ENCODE measurements at places on chromosomes 16 and 17.

DNA sequence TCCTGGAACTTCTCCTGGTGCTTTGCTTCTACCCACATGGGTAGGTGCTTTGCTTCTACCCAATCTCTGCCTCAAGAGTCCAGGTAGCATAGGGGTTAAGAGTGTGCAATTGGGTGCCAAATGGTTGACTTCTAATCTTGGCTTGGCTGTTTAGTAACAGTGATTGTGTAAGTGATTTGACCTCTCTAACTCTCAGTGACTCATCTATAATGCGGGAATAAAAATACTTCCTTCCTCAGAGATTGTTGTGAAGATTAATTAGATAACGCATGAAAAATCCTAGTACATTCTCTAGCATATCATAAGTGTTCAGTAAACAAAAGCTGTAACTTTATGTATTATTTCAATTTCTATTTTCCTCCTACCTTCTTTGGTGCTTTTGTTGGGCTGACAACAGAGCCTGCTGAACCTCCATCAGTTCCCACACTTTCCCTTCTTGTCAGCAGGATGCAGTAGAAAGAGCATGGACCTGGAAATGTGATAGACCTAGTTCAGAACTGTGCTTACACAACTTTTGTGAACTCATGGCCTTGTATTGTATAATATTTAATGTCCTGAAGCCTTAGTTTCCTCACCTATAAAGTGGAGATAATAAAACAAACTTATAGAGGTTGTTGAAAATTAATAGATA lies 72.9 kb upstream of the SMIM36 start:
- no peak for DNase-seq

DNA sequence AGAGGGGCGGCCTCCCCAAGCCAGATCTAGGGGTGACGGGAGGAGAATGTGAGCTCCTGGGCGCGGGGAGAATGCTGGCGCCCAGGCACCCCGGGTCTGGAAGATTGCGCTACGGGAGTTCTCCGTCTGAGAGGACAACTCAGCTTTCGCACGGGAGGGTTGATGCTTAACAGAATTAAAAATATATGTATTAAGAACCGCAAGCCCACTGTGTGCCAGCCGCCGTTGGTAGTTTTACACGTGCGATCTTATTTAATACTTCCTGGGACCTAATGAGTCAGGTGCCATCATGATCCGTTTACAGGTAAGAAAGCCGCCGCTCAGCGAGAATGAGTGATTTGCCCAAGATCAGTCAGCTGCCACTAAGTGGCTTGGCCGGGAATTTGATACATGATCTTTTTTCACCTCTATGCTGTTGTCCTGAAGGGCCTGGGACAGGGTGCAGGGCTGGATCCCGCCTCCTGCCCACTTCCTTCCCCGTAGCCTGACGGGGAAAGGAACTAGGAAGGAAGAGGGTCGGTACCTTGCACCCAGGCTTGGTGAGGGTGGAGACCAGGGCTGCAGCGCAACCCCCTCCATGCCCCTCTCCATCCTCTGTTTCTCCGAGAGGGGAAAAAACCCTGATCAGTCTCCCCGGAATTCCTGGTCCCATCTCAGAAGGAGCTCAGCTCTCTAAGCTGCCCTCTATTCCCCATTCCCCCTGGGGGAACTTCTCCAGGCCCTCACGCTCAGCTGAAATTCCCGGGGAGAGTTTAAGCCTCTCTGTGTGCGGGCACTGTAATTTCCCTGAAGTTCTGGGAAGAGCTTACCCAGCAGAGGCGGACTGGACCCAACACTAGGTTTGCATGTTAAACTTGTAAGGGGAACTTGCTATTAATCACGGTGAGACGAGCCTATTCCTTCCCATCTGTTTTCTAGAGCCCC lies 983 bp downstream of the VAT1L start:
- DNase-seq = no peak

DNA sequence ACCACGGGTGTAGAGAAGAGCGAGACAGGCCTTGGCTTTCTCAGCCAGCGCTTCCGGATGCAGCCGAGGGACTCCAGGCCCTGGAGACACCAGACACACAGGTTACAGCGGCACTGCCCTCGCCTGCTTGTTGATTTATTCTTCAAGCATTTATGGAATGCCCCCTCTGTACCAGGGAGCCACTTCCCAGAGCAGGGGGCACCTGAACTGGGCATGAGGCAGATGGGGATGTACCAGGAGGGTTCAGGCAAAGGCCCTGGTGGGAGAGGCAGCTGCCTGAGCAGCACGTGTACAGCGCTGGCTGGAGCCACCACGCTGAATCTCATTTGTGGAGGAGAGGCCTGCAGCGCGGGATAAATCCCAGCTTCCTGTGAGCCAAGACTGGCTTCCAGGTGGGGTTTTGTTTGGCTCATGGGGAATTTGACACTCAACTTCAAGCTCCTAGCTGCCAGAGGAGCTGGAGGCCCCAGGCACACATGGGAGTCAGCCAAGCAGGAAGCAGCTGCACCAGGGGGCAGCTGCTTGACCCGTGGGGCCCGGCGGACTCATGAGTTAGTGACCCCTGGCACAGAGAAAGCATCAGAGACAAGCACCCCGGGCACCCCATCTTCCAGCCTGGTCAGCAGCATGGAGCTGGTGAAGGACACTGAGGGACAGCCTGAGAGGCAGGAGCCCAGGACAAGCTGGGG lies 59.7 kb downstream of the IL21R start:
- no peak for DNase-seq

DNA sequence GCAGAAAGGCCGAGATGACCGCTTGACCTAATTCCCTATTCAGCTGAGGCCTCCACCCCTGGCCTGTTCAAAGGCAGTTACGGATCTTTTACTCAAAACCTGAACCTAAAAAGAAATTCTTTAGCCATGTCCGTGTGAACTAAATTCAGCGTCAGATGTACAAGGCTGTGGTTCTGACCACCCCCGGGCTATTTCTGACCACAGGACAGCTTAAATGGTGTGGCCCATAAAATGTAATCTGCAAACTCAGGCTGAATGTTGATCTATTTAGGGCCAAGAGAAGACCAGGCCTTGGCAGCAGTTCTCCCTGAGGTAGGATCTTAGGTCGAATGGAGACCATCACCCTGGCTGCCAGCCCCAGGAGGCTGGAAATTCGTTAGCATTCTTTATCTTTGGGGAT lies 485.5 kb downstream of the WWOX start:
- no peak for DNase-seq

DNA sequence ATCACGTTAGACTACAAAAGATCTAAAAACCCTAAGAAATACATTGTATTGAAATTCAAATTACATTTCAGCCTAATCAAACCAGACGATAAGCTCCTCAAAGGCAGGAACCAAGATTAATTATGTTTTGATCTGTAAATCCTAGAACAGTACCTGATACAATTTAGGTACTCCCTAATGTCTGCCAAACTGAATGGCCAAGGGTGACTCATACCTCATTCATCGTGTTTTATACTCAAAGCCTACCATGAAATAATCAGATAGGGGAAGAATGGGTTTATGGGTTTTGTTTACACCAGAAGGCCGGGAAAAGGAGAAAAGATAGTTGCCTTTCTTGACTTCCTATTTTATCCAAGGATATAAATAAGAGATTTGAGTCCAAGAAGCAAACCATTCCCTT lies 19.3 kb downstream of the MMD start:
- no peak for DNase-seq

GRCh38 chr16:52914428-52914827 lies 138.3 kb downstream of the CHD9NB start:
- no peak for DNase-seq

- no peak for DNase-seq
Measured at GRCh38 chr17:41451154-41451728, 10.5 kb upstream of the KRT38 start.

- no peak for DNase-seq
Measured at GRCh38 chr16:30951750-30952149, 2.9 kb downstream of the ORAI3 start.

- no peak for DNase-seq
Measured at GRCh38 chr17:52420555-52421078, 262.1 kb upstream of the CA10 start.

DNA sequence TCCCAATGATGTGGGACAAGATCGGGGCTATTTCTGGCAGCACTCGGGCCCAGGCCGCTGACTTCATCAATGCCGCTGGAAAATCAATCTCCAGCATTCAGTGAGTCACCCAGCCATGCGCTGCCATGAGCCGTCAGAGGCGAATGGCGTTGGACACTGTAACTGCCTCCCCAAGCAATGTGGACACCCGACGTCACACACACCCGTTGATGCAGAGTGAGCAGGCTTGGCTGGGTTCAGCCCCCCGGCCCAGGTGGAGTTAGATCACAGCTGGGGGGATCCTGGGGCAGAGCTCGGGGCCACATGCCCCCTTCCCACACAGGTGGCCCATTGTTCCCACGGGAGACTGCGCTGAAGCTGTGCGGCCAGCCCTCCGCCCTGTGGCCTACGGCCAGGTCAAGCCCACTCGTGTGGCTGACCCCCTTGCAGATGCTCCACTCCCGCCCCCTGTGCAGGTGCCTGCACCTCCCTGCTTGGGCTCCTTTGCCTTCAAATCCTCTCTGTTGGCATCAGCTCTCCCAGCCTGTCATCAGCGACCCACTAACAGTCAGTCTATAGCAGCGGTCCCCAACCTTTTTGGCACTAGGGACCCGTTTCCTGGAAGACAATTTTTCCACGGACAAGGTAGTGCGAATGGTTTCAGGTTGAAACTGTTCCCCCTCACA lies 89.9 kb downstream of the TBC1D16 start:
- no peak for DNase-seq

- no peak for DNase-seq
Measured at GRCh38 chr17:1766382-1767135, 4.7 kb downstream of the SERPINF1 start.

DNA sequence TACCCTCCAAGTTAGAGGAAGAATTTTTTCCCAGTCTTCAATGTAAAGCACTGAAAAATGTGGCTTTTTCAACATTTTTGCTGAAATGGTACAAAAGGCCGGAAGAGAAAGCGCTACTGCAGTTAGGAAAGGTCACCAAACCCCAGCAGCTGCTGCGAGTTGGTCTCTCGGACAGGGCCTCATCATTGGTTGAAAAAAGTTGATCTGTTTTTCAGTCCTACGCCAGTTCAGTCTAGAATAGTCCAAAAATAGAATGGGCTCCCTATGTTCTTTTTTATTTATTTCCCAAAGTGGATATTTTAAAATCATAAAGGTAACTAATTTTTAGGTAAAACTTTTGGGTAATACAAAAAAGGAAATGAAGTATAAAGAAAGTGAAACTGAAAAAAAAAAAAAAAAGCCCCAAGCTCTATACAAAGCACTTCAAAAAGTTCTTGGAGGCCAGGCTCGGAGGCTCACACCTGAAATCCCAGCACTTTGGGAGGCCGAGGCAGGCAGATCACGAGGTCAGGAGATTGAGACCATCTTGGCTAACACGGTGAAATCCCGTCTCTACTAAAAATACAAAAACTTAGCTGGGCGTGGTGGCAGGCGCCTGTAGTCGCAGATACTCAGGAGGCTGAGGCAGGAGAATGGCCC lies 17.4 kb downstream of the ADAP2 start:
- no peak for DNase-seq

DNA sequence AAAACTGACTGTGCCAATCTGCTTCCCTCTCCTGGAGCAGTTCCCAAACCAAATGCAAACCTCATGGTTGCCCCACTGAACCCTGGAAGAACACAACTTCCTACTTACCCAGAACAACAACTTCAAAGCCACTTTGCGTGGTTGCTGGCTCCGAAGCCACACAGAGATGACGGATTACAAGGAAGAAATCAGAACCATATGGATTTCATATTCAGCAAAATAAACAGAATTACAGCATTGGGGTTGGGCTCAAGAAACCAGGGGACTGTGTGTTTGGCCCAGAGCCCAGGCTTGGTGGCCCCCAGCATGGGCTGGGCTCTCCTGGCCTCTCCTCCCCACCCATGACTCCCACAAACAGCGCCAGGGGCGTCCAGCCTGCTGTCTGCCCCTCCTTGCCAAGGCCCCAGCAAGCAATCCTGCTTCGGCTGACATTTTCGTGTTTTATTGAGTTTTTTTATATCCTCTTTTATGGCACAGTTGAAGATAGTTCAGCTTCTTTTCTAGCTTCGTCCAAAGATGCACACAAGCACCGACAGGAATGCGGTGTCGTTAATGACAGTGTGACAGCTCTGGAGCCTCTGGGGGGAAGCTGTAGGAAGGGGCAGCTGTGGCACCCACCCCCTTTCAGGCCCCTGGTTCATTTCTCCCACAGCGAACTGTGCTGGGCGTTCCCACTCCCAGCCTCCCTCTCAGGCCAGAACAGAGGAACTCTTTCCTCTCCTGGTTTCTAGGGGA lies 137.1 kb downstream of the GAS7 start:
- no peak for DNase-seq

GRCh38 chr16:82033683-82034300 lies 1.3 kb upstream of the HSD17B2 start:
- DNase-seq = no peak

GRCh38 chr17:13765701-13766100 lies 164.0 kb upstream of the HS3ST3A1 start:
- no peak for DNase-seq

GRCh38 chr16:81804134-81804610 lies 25.1 kb downstream of the PLCG2 start:
- DNase-seq = no peak

- no peak for DNase-seq
Measured at GRCh38 chr17:58263773-58264172, 17.0 kb downstream of the MPO start.

GRCh38 chr17:39979016-39979670 lies 1.5 kb upstream of the PSMD3 start:
- peak; percentile 72 for DNase-seq

DNA sequence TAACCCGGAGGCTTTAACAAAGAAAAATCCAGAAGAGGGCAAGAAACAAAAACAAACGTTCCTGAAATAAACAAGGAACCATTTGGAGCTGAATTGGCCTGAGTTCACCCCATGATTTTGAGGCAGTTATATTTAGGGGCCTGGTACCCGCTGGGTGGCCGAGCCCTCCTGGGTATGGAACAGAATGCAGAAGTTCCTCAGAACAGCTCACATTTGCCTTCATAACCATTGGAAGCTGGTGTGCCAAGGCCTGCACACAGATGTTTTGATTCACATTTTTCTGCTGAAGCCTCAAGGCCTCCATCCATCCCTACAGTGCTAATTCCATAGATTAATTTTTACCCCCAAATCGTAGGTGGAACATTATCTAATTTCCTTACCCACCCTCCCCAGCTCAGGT lies 3.3 kb upstream of the ZFHX3 start:
- DNase-seq = no peak

GRCh38 chr16:58451945-58452401 lies 48.0 kb upstream of the NDRG4 start:
- peak; percentile 21 for DNase-seq

DNA sequence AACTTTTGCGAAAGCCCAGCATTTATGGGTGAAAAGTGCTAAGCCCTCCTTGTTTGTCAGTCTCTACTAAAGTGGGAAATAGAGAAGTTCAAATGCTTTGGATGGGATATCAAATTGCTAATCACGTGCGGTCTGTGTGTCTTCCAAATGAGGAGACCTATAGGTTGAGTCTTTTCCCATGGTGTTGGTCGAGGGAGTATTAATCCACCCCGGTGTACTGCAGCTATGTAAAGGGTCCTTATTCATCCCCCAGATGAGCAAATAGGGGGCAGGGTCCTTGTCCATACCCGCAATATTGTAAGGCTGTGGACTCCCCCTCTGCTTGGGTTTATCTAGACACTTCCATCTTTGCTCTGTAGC lies 14.6 kb downstream of the KIAA0513 start:
- no peak for DNase-seq

Data from RKO (cell line).